RCC 7860 (cell line): ENCODE measurements at places on chromosomes 13 and 19.

- DNase-seq, result no peak
Observed at GRCh38 chr19:28905996-28906395, 307.0 kb downstream of the UQCRFS1 start.

DNA sequence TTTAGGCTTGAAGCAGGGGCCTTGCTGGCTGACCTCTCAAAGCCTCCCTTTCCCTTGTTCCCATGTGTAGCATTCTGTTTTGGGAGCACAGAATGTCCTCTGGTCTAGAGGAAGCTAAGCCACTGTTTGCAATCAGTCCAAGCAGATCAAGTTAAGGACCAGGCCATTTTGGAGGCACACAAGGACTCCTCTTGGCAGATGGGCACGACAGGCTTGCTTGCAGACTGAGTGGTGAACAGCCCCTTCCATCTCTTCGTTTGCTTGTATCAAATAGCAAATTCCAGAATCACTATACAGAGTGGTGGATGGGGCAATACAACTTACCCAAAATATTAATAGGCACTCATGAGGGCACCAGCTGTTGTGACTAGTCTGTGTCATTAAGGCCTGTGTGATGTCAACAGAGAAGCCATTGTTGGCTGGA, 215.5 kb upstream of the SERP2 start:
- no peak for DNase-seq

DNA sequence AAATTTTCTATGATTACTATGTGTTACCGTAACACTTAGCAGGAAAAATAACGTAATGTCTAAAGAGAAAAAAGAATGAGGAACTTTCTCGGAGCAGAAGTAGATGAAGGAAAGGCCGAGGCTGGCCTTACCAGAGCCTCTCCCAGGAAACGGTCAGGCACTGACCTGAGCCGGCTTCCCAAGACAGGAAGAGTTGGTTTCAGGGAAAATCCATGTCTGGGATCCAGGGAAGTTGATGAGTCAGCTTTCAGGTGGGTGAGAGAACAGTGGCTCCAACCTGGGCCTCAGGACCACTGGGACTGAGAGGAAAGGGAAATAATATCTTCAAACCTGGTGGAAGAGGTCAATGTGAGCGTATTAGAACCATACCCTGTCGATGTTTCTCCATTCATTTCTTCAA, 93.3 kb upstream of the UBL3 start:
- DNase-seq, result no peak

DNA sequence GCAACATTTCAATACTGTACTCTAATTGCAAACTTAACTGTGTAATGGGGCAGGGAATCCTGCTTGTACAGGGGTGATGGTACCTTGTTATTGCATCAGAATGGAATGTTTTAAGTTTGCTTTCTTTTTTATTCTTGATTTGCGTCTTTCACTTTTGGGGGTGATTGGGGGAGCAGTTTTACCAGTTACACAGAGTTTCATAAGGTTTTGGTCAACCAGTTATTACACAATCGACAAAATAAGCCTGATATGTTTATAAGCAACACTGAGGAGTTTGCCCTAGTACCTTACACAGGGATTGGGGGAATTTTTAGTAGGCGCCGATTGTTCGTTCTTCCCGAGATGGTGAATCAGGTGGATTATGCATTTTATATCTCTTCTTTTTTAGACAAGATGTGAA, 2.7 kb downstream of the KLF5 start:
- no peak for DNase-seq

DNA sequence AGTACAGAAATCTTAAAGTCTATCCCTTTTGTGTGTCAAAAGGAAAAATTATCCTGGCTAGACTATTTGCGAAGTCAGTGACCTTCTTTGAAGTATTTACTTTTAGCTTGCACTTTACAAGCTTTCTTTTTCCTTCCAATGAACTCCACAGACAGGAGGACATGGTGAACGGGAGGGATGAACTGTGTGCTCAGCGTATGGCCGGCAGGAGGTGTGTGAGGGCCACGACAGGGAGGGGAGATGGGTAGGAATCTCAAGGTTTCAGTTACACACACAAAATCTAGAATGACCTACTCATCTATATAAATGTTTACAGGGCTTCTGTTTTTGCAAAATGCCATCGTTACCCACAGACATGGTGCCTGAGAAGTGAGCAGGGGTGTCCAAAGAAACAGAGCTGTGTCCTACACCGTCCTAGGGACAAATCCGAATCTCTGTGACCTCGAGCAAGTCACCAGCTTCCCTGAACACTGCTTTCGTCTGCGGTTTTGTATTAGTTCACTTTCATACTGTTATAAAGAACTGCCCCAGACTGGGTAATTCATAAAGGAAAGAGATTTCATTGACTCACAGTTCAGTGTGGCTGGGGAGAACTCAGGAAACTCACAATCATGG, 537.2 kb downstream of the LIG4 start:
- DNase-seq, result no peak

DNA sequence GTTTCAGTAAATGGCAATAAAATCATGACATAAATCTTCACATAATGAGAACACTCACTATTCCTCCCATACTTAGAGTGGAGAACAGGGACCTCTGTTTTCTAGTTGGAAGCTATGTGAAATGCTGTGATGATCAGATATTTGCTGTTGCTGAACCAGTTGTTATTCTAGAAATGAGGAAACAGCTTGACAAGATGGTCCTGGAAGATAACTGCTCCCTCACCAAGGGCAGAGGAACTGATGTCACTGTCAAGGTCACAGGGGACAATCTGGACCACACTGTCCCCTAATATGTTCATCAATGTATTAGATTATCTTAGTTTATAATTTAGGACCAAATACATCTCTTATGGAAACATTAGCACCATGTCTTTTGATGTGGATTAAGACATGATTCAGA, 1173.3 kb downstream of the PCDH17 start:
- no peak for DNase-seq

- DNase-seq, result no peak
Observed at GRCh38 chr13:95626768-95627167, 17.7 kb downstream of the DZIP1 start.

GRCh38 chr13:40160618-40161350, 505.3 kb downstream of the COG6 start:
- DNase-seq, result peak; percentile 62

- DNase-seq, result no peak
Observed at GRCh38 chr13:73943137-73943964, 190.9 kb downstream of the KLF12 start.
